ENCODE measurements at places on chromosomes 11 and 22.

GRCh38 chr11:10930972-10931760 is 73.3 kb upstream of the ZBED5 start:
- DNase-seq, result peak; percentile 74

DNA sequence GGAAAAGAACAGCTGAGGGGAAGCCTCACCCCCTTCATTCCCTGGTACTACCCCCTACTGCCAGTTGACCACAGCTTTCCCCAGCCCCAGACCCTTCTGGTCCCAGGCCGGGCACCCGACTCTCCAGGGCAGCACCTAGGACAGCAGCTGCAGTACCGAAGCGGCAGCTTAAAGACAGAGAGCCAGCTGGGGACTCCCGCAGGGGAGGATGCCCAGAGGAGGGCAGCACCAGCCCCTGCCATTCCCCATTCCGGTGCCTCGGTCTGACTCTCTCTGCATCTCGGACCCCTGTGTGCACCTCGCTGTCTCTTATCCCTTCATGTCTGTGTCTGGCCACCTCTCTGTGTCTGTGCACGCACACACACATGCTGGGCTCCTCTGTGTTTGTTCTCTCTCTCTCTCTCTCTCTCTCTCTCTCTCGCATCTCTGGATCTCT is 9.4 kb downstream of the IGSF9B start:
- DNase-seq, result peak; percentile 75

GRCh38 chr11:35307221-35307621 is 112.1 kb downstream of the SLC1A2 start:
- DNase-seq, result no peak

DNA sequence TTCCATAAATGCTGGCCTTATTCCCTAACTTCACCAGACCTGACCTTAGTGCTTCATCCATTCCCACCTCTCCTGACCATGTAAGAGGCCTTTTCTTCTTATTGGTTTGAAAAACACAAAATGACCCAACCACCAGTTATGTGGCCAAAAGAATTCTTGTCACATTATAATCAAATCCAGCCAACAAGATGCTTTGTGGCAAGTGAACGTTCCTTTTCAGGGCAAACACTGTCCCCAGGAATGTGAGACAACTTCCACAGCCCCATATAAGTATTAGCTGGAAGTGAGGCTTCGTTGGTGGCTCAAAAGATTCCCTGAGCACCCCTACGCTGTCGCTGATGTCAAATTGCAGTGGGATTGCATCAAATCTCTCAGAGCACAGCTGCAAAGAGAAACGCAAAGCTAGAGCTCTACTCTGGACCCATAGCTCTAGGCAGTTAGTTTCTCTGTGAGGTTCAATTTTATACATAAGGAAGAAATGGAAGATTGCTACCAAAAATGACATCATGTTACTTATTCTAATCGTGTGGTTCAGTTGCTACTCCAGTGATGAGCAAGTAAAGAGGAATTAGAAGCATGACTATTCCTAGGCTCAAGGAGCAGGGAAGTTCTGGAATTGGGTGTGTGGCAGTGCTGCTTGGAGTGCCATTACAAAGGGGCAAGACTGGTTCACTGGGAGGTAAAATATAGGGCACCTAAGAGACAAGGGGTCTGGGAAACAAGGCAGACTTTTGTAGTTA is 26.1 kb downstream of the GLYATL1 start:
- no peak for DNase-seq

DNA sequence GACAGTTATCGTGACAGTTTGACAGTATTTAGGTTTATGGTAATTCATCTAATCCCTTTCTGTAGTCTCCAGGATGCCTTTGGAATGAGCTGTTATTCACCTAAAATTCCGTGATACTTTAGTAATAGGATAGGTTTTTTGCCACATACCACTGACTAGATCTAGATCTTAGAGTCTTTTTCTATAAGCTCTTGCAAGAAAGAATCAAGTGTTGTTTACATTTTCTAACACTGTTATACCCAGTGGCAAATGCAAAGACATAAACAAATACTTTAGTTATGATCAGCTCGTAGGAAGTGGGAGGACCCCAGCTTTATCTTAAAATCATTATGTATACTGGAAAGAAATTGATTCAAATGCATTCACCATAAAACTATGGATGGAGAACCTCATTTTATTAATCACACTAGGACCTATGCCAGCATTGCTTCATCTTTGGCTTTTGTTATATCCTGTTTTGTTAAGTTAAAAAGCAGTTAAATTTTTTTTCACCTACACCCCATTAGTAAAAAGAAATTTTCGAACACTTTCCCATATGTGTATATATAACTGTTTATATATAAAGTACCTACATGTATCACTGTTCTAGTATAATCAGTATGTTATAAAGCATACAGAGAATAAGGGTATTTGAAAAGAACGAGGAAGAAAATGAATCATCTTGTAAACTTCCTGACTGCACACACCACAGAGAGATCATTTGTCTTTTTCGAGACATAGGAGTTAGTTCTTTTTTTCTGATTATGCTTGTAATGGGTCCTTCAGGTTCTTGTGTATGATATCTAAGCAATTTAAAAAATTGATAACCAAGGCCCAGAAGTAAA is 60.9 kb downstream of the PDHX start:
- no peak for DNase-seq

DNA sequence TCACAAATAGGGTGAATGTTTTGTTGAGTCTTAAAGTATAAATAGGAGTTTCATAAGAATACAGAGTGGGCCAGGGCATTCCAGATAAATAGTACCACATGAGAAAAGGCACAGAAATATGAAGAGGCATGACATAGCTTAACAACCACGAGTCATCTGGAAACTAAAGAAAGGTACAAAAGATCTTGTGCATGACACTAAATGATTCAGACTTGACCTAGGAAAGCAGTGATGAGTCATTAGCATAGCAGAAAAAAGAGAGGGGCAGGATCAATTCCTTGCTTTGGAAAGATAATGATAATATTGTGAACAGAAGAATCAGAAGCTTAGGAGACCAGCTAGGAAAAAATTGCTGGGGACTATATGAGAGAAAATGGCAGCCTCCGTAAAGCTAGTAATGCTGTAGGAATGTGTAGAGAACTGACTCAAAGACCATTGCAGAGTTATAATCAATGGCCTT is 47.6 kb upstream of the FIBIN start:
- no peak for DNase-seq

- DNase-seq, result no peak
These were observed 394 bp downstream of the CHRM4 start for GRCh38 chr11:46391186-46391577.

DNA sequence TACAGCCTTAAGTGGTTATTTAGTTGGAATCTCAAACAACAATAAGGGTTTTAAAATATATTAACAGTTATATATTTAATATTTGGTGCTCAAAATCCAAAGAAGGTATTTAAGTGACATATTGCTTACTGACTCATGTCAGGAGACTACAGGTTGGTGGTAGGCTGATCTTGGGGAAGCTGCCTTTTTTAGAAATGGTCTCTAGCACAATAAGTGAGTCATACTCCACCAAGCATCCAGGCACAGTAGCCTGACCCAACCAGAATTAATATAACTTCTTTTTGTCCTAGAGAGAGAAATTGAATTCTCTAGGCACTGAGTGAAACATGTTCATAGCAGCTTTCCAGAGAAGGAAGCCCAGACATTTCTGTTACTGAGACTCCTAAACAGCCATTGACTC is 868.5 kb upstream of the TENM4 start:
- DNase-seq, result no peak

DNA sequence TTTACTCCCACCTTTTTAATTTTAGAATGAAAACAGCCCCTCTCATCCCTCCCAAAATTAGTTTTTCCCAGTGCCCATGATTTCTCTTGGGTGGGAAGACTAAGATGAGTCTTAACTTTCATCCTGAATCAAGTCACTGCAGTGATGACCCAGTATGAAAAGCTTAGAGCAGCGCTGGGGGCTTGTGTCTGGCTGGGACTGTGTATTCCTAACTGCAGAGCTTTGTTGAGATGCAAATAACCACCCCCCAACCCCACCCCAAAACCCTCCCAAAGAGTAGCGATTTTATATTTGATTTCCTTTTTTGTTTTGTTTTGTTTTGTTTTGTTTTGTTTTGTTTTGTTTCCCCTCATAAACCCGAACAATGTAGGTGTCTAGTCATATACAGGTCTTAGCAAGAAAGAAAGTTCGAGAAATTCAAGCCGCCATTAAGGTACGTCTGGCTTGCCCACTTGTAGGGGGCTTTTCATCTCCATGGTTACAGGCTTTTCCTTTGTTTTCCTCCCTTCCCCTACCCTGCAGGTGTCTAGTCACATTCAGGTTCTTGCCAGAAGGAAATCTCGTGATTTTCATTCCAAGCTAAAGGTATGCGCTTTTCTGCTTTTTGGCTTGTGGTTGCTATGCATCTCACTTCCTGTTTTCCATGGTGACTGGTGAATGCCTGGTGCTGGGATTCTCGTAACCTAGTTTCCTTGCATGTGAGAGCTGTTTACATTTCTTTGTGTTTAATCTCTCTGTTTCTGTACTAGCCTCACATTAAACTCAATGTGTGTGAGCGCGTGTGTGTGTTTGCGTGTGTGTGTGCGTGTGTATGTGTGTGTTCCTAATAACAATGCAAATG is 144.6 kb upstream of the RASSF10 start:
- peak; percentile 4 for DNase-seq

Data from OCI-M1 (cell line).